ENCODE measurements at places on chromosomes 16 and 17.

GRCh38 chr17:49553676-49554335, 21.9 kb upstream of the NXPH3 start:
- no peak for DNase-seq

DNA sequence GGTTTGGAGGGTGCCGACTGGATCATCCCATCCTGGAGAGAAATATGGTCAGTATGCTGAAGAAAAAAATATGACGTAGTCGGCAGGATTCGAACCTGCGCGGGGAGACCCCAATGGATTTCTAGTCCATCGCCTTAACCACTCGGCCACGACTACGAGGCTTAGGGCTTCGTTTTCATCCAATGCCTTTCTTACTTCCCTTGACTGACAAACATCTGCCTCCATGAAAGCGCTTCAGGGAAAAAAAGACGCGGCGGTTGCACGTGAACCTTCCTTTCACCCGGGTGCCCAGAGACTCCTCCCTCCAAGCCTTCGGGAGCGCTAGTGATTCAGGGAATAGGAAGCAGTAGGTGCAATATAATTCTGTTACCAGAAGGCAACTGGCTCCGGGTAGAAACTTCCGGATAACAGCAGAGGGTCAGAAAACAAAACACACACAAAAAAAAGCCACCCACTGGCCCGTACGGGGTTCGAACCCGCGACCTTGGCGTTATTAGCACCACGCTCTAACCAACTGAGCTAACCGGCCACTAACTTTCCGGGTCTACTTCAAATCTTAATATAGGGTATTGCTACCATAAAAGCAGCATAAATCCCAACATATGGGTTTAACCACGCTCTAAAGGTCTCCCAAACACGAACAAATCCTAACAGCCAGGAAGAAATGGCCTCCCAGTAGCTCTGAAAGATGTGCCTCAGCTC, 16.3 kb upstream of the AURKB start:
- DNase-seq: peak; percentile 42

- no peak for DNase-seq
Measured at GRCh38 chr16:68512183-68512582, 26.9 kb upstream of the ZFP90 start.

- DNase-seq: no peak
Measured at GRCh38 chr16:3550851-3551847, 26.1 kb downstream of the NLRC3 start.

DNA sequence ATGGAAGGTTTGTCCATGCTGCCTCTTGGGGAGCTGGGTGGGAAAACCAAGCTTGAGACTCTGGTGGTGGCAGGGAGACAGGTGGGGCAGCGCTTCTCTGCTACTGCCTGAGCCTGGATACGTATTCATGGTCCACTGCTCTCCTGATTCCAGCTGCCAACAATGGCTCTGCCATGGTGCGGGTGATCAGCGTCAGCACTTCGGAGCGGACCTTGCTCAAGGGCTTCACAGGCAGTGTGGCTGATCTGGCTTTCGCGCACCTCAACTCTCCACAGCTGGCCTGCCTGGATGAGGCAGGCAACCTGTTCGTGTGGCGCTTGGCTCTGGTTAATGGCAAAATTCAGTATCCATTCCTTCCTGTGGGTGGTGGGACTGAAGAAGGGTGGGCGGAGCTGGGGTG, 4.2 kb downstream of the EDC4 start:
- no peak for DNase-seq

GRCh38 chr16:83995754-83996153, 27.7 kb downstream of the NECAB2 start:
- no peak for DNase-seq

- DNase-seq: no peak
Measured at GRCh38 chr16:23408242-23408822, 44.7 kb downstream of the COG7 start.

- DNase-seq: no peak
Measured at GRCh38 chr17:1783834-1784611, 22.2 kb downstream of the SERPINF1 start.

DNA sequence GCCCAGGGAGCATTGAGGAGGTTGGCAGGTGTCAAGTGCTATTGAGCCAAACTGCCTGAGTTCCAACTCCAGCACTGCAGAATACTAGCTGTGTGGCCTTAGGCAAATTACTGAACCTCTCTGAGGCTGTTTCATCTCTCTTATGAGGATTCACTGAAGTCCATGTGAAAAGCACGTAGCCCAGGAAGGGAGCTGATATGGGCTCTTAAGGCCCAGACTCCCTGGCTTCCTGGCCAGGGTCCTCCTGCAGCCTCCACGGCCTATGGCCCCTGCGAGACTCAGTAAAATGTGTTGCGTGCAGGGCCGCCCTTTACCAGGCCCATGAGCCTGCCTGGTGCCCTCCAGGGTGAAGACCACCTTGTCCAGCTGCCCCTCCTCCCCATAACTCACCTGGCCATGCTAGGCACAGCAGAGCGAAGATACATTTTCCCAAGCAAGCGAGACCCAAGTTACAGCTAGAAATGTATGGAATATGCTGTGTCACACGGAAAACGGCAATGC, 133.7 kb upstream of the TNRC6C start:
- no peak for DNase-seq

GRCh38 chr16:31269541-31269940, 9.8 kb downstream of the ITGAM start:
- no peak for DNase-seq

- DNase-seq: no peak
Measured at GRCh38 chr16:58451945-58452401, 48.0 kb upstream of the NDRG4 start.

- DNase-seq: no peak
Measured at GRCh38 chr17:19705771-19706770, 10.3 kb downstream of the SLC47A2 start.

GRCh38 chr17:62998665-62999393, 32.8 kb downstream of the TANC2 start:
- DNase-seq: no peak

GRCh38 chr17:7014995-7015958, 2.9 kb downstream of the RNASEK start:
- DNase-seq: peak; percentile 51

GRCh38 chr16:19482291-19482690, 39.6 kb downstream of the GDE1 start:
- no peak for DNase-seq

DNA sequence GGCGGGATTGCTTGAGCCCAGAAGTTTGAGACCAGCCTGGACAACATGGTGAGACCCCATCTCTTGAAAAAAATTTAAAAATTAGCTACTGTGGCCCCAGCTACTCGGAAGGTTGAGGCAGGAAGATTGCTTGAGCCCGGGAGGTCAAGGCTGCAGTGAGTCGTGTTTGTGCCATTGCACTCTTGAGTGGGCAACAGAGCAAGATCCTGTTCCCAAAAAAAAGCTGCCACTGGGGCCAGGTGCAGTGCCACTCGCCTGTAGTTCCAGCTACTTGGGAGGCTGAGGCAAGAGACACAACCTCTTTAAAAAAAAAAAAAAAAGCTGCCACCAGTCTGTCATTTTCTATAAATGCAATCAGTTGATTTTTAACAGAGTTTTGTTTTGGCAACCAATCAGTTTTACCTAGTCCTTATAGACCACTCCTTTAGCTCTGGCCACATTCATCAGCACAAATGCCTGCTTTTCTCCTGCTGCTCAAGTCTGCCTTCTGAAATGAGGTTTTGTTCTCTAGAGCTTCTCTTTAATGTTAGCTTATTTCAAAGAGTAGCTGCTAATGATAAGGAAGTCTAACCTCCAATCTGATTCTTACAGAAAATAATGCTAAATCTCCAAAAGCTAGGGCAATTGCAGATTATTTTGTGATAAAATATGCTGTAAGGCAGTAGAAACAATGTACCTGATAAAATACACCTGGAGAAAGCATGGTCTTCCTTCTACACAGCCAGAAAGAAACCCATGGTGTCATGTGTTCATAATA, 64.8 kb downstream of the TUBD1 start:
- no peak for DNase-seq

- DNase-seq: no peak
Measured at GRCh38 chr16:2785101-2785991, 2.0 kb downstream of the PRSS33 start.

DNA sequence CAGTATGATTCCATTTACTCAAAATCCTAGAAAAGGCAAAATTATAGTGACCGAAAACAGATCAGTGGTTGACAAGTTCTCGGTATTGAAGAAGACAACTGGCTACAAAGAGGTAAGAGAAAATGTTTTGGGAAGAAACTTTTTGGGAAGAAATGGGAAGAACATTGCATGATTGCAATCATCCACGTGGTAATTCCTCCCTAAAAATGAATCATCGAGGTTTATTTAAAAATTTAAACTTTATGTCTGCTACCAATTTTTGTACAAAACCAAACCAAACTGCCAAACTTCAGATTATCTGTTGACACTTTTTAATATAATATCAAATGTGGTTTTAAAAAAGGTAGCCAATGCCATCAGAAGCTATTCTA, 8.1 kb downstream of the SMURF2 start:
- DNase-seq: no peak

DNA sequence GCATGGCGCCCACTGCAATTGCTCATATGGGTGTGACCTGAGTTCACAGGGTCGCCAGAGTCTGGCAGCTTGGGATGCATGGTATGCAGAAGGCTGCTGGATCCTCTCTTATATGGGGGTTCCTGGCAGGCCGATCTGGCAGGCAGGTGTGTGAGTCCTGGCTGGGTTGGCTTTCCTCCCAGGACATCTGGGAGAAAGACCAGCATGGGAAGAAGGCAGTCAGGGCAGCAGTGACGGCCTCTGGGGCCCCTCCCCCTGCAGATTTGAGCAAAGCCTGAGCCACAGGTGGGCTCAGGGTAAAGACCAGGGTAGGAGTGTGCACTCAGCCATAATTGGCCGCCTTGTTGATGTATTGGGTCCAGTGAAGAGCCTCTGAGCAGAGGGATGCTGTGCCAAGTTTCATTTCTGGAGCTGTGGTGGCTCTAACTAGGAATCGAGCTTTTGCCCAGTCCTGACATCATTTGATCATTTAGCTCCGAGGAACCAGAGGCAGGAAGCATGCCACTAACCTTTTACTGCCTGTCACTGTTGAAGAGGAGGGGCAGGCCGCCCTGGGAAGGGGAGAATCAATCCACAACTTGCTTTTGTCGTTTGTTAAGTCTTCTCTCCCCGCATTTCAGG, 174.3 kb downstream of the CCDC182 start:
- no peak for DNase-seq

DNA sequence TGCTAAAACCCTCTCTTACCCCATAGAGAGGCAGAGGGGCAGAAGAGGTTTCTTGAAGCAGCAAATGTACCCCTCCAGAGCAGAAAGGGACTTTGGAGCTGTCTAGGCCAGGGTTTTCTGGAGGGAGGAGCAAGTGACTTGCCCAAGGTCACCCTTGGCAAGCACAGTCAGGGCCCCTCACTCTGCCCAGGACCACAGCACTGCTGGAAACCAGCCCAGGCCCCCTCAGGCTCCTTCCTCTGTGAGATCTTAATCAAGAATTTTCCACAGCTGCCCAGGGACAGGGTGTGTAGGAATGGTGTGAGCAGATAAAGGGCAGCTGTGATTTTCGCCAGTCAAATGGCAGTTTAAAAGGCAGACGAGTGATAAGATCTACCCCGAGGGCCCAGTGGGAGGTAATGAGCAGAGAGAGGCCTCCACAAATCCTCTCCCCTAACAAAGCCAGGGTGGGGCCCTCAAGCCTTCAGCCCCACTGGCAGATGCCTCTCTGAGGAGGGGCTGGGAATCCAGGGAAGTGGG, 3.9 kb upstream of the SLC12A3 start:
- no peak for DNase-seq

GRCh38 chr16:16075488-16076422, 126.3 kb downstream of the ABCC1 start:
- DNase-seq: no peak

GRCh38 chr17:76048711-76049110, 21.6 kb upstream of the EVPL start:
- no peak for DNase-seq

DNA sequence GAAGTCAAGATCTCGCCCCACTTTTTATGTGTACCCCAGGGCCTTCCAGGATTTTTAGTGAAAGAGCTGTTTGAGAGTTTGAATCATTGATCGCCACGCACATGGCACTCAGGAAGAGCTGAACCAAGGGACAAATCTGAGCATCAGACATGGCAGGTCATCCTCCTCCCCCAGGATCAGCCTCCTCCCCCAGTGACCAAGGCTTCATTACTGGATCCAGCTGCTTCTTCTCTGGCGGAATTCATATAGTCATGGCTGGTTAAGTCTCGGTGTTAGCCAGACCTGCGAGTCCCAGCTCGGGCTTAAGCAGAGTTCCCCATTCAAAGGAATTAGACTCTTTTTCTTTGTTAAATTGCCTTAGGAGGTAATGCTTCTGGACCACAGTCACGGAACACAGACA, 32.5 kb downstream of the CDRT4 start:
- DNase-seq: no peak

DNA sequence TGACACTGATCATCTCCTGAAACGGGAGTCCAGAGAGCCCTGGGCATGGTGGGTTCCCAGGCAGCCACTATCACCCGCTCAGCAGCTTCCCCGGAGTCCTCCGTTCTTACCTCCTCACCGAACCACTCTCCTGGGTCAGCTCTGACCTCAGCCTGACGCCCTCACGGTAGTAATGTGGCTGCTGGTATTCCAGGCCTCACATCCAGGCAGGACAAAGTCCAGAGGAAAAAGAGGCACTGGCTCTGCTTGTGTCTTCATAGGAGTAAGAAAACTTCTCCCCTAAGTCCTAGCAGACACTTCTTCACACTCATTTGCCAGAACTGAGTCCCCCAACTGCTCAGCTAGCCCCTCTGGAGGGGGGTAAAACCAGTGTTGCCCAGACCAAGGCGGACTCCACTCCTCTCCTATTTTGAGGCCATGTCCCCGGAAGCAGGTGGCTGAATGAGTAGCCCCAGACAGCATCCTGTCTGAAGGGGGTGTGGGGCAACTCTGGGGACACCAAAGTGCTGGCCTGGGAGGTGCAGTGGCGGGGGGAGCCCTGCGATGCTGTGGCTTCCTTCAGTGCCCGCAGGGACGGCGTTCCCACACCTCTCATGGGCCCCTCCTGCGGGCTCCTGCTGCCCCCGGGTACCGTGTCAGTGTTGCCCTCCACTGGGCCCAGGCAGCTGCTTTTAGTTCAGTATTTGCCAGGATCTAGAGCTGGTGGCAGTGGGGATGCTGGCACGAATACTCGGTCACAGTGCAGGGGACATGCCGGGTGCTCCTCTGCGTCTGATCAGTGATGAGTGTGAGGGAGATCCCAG, 5.4 kb downstream of the FSCN2 start:
- DNase-seq: no peak
